Ovary (tissue), 10 donors: ENCODE measurements at places on chromosomes 1 and 21. TPM values are rescaled to one million over a fixed set of nuclear protein-coding genes. Genes with fewer than 3 reads are reported as not detected.
A peak's percentile ranks its signal among the peaks of the same experiment; 100 is the strongest.

DNA sequence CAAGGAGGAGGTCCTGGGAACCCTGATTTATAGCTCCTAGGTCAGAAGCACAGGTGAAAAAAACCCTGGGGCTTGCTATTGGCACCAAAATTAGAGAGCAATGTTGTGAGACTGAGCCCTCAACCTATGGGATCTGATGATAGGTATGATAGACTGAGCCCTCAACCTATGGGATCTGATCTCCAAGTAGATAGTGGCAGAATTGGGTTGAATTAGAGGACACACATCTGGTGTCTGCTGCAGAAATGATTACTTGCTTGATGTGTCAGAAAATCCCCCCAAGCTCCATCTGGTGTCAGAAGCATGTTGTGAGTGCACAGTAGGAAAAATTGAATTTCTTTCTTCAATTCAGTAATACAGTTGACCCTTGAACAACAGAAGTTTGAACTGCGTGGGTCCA lies 62.4 kb downstream of the MAP3K21 start:
- no peak overlapping the region for H3K27ac ChIP-seq
- H3K4me3 ChIP-seq, result no peak overlapping the region
- H3K36me3 ChIP-seq, result no peaks in the 10 kb centered on the region

GRCh38 chr1:115476616-115477015 lies 138.6 kb upstream of the NGF start:
- H3K4me1 ChIP-seq, result no peaks in the 10 kb centered on the region
- no peak overlapping the region for H3K4me3 ChIP-seq
- H3K36me3 ChIP-seq, result no peaks in the 10 kb centered on the region

AADACL3 gene
- not detected for total RNA-seq

MIER1 gene
- 45.8 TPM for total RNA-seq

DNA sequence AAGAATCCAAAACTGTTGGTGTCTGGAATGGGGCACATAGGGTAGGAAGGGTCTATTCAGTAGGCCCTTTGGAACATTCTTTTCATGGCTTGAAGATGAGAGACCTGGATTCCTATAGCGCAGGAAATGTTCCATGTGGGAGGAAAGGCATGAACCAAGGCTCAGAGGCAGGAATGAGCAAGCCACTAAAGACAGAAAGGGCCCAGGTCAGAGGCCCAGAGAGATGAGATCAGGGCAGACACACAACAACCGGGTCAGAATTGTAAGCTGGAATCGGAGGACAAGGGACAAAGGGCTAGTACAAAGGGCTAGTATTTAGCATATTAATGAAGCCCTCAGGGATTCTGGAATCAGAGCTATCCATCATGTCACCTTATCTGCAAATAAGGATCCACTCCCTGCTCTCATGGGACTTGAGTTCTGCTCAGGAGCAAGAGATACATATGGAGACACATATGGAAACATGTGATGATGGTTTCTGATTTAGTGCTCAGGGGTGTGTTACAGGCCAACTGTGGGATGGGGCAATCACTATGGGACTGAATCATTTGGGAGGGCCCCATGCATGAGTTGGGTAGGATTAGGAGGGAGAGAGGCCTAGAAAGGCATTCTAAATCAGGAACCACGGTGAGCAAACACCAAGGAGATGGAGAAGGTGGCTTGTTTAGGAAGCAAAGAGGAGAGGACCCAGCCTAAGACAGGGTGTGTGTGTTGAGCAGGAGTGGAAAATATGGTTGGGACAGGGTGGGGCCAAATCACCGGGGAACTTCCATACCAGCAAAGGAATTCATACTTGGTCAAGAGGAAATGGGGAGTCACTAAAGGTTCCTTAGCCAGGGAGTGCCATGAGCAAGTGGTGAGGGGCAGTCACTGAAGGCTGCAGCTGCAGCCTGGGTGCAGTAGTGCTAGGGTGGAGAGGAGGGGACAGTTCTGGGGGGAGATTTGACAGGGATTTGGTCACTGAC lies 8.6 kb downstream of the NECTIN4 start:
- no peak overlapping the region for H3K27ac ChIP-seq
- no peaks in the 10 kb centered on the region for H3K36me3 ChIP-seq
- H3K4me3 ChIP-seq, result no peak overlapping the region
- no peaks in the 10 kb centered on the region for H3K27me3 ChIP-seq

- no peak for DNase-seq
- H3K36me3 ChIP-seq, result no peaks in the 10 kb centered on the region
- H3K27ac ChIP-seq, result no peak overlapping the region
- H3K4me3 ChIP-seq, result no peak overlapping the region
Measured at GRCh38 chr1:30358500-30358899, 364.9 kb downstream of the MATN1 start.

DNA sequence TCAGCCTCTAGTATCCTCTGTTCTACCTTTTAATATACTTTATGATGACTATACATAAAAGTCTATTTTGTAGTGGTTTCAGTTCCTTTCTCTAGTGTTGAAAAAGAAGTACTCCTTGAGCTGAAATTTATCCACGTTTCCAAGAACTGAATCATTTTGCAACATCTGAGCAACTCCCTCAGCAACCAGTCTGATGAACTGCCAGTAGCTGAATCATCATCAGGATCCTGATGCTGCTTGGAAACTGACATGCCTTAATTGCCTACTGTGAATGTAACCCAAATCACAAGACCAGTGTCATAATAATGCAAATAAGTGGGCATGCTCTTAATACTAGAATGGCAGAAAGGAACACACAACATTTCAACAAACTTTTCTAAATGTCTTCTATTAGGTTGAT lies 103.3 kb downstream of the CYYR1 start:
- DNase-seq, result no peak
- no peak overlapping the region for H3K4me3 ChIP-seq
- H3K36me3 ChIP-seq, result no peaks in the 10 kb centered on the region
- no peaks in the 10 kb centered on the region for H3K27me3 ChIP-seq

- no peaks in the 10 kb centered on the region for H3K36me3 ChIP-seq
- no peak for DNase-seq
- H3K27ac ChIP-seq, result no peak overlapping the region
- H3K4me3 ChIP-seq, result no peak overlapping the region
- H3K27me3 ChIP-seq, result no peaks in the 10 kb centered on the region
Measured at GRCh38 chr1:48492392-48492791, 20.4 kb upstream of the SPATA6 start.

DNA sequence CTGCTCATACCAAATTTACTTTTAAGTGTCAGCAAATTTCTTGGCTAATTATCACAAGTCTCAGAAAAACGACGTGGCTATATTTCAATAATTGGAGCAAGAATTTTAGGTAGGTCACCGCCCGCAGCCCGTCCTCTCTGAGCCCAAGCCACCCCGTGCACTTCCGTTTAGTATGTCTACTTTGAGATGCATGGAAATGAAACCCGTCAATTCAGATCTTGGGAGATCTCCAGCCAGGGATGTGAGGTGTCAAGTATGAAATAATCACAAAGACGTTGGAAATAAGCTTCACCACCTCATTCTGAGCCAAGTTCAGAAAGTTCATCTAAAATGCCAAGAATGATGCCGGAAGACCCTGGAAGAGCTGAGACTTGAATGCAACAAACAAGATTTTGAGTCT lies 132.6 kb upstream of the IRF2BP2 start:
- DNase-seq, result no peak
- no peak overlapping the region for H3K27ac ChIP-seq
- H3K36me3 ChIP-seq, result no peaks in the 10 kb centered on the region
- no peaks in the 10 kb centered on the region for H3K27me3 ChIP-seq
- H3K4me3 ChIP-seq, result no peak overlapping the region

DNA sequence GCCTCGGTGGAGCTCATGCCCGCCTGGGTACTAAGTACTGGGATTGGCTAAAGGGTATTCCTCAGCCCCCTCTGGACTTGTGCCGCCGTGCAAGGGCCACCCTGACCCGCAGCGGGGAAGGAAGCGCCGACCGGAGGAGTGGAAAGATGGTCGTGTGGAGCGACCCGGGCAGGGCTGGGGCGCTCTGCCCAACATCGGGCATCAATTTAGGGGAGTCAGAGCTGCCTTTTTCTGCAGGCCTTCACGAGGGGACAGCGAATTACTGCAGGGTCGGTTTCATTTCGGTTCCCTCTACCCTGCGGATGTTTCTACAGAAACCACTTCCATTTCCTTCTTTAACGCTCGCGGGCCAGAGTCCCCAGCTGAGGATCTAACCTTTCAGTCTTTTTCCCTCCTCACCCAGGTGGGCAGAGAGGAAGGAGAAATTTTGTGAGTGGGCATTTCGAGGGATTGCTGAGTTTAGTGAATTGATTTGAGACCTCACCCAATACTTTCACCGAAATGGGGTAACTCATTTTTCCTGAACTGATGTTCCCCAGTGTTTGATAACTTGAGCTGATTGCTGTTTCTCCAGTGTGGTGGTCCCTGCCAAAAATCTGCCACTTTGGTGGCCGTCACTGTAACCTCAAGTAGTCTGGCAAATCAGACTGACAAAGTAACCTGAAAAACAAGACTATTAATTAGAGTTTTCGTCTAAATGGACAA lies 1.1 kb downstream of the TOR1AIP1 start:
- DNase-seq, result no peak
- peak overlapping the region; percentile 97 for H3K27ac ChIP-seq
- H3K4me1 ChIP-seq, result peaks cover 7% of the 10 kb centered on the region

- H3K36me3 ChIP-seq, result no peaks in the 10 kb centered on the region
- peak overlapping the region; percentile 89 for H3K27ac ChIP-seq
- no peak for DNase-seq
- peak overlapping the region; percentile 44 for H3K4me3 ChIP-seq
Measured at GRCh38 chr1:31704271-31705079, 658 bp upstream of the COL16A1 start.

TNFRSF14 gene
- 60.5 TPM for total RNA-seq

DNA sequence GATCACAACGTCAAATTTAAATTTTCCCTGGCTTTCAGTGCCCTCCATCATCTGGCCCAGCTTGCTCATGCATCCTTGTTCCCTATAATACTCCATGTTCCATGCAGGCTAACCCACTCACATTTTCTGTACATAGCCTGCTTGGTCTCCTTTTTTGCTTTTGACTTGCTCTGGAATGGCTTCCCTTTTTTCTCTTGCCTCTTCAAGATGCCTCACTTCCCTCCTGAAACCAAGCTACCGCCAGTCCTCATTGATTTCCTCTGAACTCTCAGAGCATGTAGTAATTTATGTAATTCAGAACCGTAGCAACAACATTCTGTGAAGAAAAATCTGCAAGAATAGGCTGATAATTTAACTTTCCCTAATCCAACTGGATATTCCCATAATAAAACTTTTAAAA lies 10.3 kb downstream of the CAP1 start:
- H3K36me3 ChIP-seq, result no peaks in the 10 kb centered on the region
- DNase-seq, result no peak
- no peaks in the 10 kb centered on the region for H3K27me3 ChIP-seq

DNA sequence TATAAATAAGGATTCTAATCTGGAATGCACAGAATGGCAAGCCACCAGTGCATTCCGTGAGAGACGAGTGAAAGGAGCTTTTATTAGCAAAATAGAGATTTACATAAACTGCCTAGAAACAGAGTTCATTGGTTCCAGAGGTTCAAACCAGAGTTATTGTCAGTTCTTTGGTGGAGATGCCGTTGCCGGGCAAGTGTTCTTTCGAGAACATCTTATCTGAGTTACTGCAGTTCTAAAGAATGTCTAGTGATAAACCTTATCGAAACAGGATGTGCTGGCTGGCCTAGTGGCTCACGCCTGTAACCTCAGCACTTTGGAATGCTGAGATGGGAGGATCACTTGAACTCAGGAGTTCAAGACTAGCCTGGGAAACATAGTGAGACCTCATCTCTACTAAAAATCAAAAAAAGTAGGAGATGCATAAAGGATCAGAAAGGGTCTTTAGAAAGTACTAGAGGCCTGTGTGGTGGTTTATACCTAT lies 19.9 kb upstream of the EVI5 start:
- H3K27me3 ChIP-seq, result no peaks in the 10 kb centered on the region
- H3K4me1 ChIP-seq, result peaks cover 2% of the 10 kb centered on the region
- no peak overlapping the region for H3K27ac ChIP-seq
- no peak overlapping the region for H3K4me3 ChIP-seq
- DNase-seq, result peak; percentile 29
- H3K36me3 ChIP-seq, result no peaks in the 10 kb centered on the region

IGSF3 gene
- 0.45 TPM for total RNA-seq

OR2T29 gene
- total RNA-seq, result not detected

DNA sequence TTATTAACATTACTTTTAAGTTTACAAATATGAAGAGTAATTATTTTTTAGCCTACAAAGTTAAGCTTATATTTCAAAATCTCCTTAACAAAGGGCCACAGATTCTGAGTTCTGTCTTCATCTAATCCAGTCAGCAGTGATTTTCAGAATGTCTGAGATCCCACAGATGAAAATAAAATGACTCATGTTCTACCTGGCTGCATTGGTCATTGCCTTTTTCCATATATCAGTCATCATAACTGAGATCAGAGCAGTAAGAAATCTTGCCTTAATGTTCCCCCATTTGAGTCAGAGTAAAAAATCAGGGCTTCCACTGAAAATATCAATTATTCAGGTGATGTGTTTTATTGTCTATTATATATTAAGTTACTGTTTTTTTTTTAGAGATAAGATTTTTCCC lies 416.1 kb downstream of the MRPL39 start:
- H3K27me3 ChIP-seq, result no peaks in the 10 kb centered on the region
- no peaks in the 10 kb centered on the region for H3K36me3 ChIP-seq
- no peaks in the 10 kb centered on the region for H3K4me1 ChIP-seq

MRPS15 gene
- total RNA-seq, result 37.8 TPM

DNA sequence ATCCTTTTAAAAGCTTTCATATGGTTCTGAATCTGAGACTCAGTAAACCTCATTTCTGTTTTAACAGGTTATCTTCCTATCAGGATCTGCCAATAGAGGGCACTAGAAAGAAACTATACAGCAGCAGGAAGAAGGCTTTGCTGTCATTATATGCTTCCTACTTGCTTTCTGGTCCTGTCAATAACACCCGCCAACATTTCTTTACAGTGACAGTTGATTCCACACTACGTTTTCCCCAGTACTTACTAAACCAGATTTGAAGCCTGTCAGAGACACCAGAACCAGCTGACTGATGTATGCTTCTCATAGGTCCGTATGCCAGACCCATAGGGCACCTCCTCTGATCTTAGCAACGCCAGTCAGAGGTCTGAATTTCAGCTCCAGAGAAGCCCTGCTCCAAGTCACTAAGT lies 341.0 kb upstream of the NEGR1 start:
- H3K27ac ChIP-seq, result no peak overlapping the region
- H3K4me1 ChIP-seq, result no peaks in the 10 kb centered on the region
- H3K27me3 ChIP-seq, result no peaks in the 10 kb centered on the region
- H3K4me3 ChIP-seq, result no peak overlapping the region
- no peak for DNase-seq
- no peaks in the 10 kb centered on the region for H3K36me3 ChIP-seq

MX2 gene
- total RNA-seq, result 6.6 TPM
